Epithelial cell of proximal tubule (primary cell): ENCODE measurements at places on chromosomes 3 and 15. TPM values are rescaled to one million over a fixed set of nuclear protein-coding genes. Genes with fewer than 3 reads are reported as not detected.
A peak's percentile ranks its signal among the peaks of the same experiment; 100 is the strongest.

SLC22A14 gene
- not detected in 2 replicates for total RNA-seq

DNA sequence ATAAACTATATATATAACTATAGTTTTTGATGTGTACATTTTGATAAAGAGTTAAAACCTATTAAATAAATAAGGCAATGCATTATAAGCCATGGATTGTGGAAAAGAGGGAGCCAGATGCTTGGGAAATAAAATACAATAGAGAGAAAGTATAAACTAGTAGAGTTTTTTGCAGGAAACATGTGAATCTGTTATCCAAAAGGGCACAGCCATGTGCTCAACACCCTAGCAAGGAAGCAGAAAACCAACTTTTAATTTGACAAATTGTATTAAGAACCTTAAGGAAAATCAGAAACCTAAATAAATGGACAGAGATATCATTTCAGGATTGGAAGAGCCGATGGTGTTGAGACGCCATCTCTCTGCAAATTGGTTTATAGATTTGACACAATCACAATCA lies 63.5 kb downstream of the ITGB5 start:
- DNase-seq = no peak

DNA sequence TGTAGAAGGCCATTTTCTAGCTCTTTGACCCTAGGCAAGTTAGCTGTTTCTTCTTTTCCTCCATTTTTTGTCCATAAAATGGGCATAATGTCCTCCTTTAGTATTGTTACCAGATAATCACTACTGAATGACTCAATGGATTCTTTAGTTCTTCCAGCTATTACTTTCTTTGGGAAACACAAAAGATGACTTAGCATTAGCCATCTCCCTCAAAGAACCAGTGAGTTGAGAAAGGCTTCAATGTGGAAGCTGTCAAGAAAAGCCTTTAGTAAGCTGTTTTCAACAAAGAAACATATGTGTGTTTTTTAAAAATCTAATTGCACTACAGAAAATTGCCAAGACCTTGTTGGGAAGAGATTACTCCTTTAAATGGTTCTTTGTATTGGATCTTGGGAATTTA lies 135.7 kb downstream of the SLC9A9 start:
- DNase-seq = no peak

ACP3 gene
- 0.46 TPM in 1 of 2 replicates, not detected in the other for total RNA-seq

GXYLT2 gene
- total RNA-seq = 1.6 and 2.8 TPM in 2 replicates

- DNase-seq = no peak
Observed at GRCh38 chr3:95711789-95712188, 1102.6 kb upstream of the EPHA6 start.

GNAT1 gene
- not detected in 2 replicates for total RNA-seq

DNA sequence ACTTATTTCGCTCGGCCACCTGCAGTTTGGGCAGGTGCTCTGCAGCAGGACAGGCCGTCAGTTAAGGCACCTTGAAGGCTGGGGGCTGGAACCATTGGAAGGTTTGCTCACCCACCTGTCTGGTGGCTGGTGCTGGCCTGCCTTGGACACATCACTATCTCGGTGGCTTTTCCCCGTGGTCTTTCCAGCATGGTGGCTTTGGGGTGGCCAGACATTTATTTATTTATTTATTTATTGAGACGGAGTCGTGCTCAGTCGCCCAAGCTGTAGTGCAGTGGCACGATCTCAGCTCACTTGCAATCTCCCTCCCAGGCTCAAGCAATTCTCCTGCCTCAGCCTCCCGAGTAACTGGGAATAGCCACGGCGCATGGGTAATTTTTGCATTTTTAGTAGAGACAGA lies 11.7 kb downstream of the ISG20 start:
- no peak for DNase-seq

DNA sequence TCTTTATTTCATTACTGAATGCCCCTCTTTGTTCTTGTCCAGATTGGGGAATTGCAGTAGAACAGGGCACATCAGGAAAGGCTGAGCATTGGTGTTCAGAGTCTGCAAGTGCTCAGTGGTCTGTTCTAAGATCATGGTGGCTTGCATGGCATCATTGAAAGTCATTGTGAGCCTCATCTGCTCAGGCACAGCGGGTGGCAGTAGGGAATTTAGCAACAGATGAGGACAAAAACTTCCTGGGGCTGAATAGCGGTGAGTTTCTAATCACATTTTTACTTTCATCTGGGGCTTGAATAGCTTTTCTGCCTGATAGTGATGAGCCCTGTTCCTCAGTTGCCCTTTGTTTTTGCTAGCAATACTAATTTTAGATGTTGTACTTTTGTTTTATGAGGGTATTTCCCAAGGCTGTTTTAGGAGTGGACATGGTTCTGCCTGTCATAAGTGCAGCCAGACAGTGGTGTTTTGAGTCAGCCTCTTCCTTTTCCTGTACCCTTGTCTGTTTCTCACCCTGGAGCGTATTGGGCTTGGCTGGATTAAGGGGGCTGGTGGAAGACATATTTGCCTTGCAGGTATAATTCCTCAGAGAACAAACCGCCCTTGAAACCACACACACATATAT lies 127.2 kb upstream of the IL12A start:
- no peak for DNase-seq

DNA sequence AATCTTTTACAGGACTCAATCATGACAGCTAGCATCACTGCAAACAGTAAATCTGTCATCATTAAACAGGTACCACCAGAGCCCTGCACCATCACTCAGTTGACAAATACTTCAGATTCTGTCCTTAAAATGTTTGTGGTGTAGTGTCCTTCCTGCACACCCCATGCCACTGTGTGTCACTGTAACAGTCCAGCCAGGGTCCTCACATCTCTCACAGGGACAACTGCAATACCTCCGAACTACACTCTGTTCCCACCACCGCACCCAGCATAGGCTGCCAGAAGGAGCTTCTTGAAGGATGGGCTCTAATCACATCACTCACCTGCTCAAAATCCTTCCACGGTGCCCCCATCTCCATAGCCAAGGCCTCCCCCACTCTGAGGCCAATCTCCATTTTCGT lies 90.2 kb upstream of the FGF12 start:
- no peak for DNase-seq

ILDR1 gene
- 2.2 and 2.8 TPM in 2 replicates for total RNA-seq

DNA sequence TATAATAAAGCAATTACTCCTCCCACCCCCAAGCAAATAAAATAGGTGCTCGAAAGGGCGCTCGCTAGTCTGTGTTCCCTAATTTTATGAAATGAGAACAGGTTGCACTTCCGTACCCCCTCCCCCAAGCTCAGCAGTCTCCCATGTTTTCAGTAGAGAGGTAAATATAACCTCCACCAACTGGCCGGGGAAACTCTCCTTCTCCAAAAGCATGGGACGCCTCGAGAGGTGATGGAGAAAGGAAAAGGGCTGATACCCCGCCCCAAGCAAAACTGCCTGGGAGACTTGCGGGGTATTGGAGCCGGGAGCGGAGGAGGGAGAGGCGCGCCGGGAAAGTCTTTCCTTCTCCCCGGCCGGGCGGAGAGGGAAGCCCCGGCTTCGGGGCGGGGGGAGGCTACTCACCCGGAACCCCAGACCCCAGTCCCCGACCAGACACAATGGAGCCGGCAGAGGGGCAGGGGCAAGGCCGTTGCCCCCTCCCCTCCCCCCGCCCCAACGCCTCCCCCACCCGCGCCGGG lies 605 bp downstream of the DCUN1D1 start:
- no peak for DNase-seq

DNA sequence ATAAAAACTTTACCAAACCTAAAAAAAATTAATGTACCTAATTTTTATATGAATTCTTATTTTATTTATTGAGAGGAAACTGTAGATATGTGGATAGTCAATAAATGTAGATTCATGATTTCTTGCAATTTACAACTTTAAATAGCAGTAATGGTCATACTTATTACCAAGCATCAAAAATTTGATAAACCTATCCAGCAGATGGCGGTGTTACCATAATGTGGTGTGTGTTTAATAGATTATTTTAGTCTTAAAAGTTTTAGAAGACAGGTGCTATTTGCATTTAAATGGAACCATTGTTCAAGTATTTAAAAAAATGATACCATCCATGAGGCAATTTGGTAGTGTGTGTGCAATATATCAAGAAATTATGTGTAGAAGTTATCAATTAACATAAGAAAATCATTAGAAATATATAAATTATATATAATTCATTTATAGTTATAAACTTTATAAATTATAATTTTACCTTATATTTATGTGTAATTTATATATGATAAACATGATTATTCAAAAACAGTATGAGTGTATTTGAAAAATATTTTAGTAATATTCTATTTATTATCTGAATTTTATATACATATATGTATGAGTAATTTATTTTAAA lies 176.0 kb upstream of the BCHE start:
- peak; percentile 10 for DNase-seq

GRCh38 chr3:142852009-142852408 lies 36.9 kb downstream of the PCOLCE2 start:
- no peak for DNase-seq

IQCF5 gene
- not detected in 2 replicates for total RNA-seq

DNA sequence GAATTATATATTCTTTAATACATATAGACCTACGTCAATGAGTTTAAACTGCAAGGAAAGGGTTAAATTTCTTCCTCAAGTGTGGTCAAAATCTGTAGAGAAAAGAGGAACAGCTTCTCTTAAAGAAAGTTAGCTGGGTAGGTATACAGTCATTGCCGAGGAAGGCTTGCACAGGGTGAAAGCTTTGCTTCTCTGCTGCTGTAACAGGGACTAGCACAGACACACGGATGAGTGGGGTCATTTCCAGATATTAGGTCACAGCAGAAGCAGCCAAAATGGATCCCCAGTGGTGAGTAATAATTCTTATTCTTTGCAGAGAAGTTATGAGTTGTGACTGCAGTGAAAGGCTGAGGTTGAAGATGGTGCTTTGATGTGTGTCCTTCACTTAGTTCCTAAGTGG lies at the start of gene CD86:
CD86 (plus strand) TSS at position 148 of the 400 bp plus-strand sequence; CDS start at position 276, 128 bp downstream.
- DNase-seq = no peak

DNA sequence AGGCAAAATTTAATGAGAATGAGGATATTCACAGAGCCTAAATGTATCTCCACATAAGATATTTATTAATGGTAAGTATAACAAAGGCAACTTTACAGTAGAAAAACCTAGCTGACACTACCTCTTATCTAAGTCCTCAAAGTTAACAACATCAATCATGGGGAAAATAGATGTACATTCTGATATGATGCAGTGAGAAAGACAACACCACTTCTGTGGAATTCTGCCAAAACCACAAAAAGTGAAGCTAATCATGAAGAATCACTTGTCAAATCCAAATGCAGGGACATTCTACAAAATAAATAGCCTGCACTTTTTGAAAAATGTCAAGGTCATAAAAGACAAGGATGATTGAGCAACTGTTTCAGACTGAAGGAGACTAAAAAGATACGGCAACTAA lies 27.5 kb upstream of the EOMES start:
- no peak for DNase-seq

GRCh38 chr3:71503525-71504249 lies 79.8 kb downstream of the FOXP1 start:
- DNase-seq = peak; percentile 75

DISP2 gene
- total RNA-seq = 0.22 and 0.40 TPM in 2 replicates

DNA sequence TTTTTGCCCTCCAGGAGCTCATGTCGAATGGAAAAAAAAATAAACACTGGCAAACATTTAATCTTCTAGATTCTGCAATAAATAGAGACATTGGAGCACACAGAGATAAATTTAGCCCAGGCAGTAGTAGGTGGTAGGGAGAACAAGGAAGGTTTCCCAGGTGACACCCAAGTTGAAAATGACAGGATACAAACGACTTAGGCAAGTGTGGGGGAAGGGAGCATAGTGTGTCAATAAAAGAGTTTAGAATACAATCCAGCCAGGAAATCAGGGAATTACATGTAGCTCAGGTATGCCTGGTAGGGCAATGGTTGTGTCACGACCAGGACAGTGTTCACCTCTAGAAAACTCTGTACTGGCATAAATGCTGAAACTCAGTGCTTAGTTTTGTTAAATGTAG lies 364.6 kb upstream of the AGTR1 start:
- no peak for DNase-seq

IMPG2 gene
- under 0.01 TPM in 2 replicates for total RNA-seq

DNA sequence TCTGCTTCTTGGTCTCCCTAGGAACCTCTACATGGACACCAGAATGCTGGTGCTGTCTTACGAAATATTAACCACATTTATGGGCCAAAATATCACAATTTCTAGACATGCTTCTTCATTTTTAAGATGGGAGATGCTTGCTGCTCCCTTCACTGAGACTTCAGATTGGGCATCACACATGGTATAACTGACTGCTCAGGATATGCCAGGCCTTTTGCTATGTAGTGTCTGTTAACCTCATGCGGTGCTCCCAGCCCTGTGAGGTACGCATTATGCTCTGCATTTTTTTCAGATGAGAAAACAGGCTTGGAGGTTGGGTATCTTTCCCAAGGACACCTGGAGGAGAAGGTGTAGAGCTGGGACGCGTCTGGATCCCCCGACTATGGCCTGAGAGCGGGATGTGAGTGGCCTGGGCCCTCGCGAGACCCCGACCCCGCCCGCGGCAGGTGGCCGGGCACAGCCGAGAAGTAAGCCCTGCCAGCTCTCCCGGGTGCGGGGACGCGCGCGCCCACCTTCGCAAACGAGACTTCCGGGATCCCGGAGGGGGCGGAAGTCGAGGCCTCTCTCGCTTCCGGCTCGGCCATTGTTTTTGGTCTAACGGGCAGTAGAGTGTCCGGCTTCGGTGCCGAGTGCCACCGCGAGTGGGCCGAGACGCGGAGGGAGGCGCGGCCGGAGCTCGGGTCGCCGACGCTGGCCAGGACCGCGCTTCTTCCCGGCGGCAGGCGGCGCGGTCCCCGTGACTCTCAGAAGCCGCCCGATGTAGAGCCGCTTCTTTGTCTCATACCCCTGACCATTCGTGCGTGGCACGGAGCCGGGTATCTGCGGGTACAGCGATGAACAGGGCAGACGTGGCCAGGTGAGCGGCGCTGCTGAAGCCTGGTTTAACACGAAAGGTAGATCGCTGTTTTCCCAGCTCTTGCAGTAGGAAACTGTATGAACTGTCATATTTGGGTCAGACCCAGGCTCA lies at the start of gene ZKSCAN7:
ZKSCAN7 (plus strand) TSS at position 568 of the 967 bp plus-strand sequence. CDS start 1,855 bp downstream, outside the sequence.
- no peak for DNase-seq

- DNase-seq = no peak
Observed at GRCh38 chr3:98519351-98519750, 3.4 kb downstream of the CLDND1 start.

DNA sequence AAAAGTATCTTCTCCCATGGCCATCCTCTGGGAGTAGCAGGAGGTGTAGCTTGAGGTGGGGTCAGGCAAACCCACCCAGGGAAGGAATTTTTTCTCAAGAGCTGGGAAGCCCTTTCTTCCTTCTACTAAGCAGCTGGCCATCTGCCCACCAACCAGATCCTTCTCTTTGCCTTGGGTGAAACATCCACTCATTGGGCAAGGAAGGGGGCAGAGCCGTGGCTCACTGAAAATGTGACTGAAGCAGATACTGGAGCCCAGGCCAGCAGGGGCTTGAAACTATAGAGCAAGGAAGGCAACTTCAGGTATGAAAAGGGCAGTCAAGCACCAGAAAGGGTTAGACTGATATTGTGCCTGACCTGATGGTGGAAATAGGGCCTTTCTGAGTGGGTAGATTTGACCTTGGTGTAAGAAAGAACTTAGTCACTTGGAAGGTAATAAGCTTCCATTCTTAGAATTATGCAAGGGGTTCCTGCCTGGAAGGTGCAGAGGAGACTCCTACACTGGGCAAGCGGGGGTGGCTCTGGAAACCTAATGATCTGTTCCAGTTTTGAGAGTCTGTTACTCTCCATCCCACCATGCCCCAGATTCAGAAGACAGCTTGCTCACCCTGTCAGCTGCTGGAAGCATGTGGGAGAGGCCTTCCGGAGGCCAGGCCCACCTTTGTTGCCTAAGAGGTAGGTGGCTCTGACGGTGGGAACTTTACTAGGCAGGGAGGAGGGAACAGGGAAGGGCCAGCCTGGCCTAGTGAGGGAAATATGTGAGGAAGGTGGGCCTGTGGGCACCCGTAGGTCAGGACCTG lies 22.0 kb upstream of the PLA2G4E start:
- no peak for DNase-seq
